Stimulated activated naive B cell treated with anti-CD40 and anti-IgM and Interleukin-4, amounts not matched to agents 10 μg/mL and 1 μg/mL and 100 μg/mL, for 72 hours (primary cell): ENCODE measurements at places on chromosomes 5 and 9.

DNA sequence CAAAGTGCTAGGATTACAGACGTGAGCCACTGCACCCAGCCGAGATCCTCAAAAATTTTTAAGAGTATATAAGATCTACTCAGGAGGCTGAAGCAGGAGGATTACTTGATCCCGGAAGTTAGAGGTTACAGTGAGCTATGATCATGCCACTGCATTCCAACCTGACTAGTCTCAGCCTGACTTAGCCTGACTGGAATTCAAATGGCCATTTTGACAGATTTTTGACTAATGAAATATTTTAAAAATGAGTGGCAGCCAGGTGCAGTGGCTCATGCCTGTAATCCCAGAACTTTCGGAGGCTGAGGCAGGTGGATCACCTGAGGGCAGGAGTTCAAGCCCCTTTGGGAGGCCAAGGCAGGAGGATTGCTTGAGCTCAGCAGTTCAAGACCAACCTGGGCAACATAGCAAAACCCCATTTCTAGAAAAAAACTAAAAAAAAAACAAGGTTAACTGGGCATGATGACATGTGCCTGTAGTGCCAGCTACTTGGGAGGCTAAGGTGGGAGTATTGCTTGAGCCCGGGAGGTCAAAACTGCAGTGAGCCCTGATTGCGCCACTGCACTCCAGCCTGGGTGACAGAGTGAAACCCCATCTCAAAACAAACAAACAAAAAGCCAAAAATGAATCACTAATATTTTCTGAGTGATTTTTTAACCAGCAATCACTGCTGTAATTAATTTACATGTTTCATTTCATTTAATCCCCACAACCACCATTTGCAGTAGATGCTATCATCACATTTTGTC is 16.6 kb downstream of the ATOX1 start:
- no peak overlapping the region for H3K4me3 ChIP-seq
- DNase-seq = no peak
- no peaks in the 10 kb centered on the region for H3K27me3 ChIP-seq
- H3K36me3 ChIP-seq = peaks cover 41% of the 10 kb centered on the region

GRCh38 chr5:64973215-64973614 is 204.5 kb downstream of the CWC27 start:
- no peak overlapping the region for H3K27ac ChIP-seq
- peaks cover 34% of the 10 kb centered on the region for H3K36me3 ChIP-seq
- DNase-seq = no peak
- H3K4me1 ChIP-seq = peaks cover 3% of the 10 kb centered on the region
- no peaks in the 10 kb centered on the region for H3K27me3 ChIP-seq

GRCh38 chr5:66358741-66359140 is 214.6 kb downstream of the SREK1 start:
- no peak for DNase-seq
- H3K27ac ChIP-seq = no peak overlapping the region
- no peaks in the 10 kb centered on the region for H3K4me1 ChIP-seq
- H3K27me3 ChIP-seq = peaks cover 16% of the 10 kb centered on the region
- H3K4me3 ChIP-seq = no peak overlapping the region
- H3K36me3 ChIP-seq = no peaks in the 10 kb centered on the region

DNA sequence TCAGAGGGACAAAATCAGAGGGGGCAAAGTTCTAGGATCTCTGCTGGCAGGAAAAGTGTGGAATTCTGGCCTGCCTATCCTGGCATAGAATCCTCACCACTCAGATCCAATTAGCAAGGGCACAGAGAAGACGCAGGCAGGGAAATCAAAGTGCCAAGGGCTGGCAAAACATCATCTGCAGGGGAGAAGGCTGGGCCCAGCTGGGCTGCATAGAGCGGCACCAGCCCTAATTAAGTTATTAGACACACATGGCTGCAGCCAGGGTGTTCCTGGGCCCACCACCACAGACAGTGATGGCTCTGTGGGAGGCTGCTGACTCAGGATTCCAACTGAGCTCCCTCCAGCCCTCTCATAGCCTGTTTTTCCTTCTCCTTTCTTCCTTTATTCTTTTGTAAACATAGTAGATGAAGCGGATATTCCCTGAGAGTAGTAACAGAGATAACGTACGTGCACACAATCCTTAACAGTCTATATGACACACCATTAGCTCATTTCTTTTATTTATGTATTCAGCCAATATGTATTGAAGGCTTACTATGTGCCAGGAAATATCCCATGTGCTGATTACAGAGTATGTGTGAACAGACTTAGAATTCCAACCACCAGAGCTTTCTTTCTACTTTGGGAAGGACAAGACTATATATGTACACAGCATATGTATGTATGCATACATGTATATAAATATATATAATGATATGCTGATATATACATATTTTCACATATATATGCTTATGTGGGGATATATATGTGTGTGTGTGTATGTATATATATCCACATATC is 236.1 kb downstream of the ASTN2 start:
- DNase-seq = no peak
- H3K4me3 ChIP-seq = no peak overlapping the region
- no peaks in the 10 kb centered on the region for H3K36me3 ChIP-seq
- H3K4me1 ChIP-seq = no peaks in the 10 kb centered on the region

DNA sequence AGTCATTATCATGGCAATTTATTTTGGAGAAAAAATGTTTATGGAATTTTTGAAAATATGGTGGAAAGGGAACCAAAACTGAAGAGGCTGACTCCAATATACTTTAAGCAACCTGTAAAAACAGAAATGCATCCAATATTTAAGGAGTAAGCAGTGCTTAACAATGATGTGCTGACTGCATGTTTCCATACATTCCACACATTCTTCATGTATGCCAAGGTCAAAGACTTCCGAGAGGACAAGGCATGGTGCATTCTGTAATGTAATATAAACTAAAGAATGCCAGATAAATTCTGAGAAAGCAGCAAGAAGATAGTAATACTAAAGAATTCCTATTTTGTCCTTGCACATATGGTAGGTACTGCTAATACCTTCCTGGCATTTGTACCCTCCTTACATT is 2015.9 kb upstream of the CDH9 start:
- no peaks in the 10 kb centered on the region for H3K27me3 ChIP-seq
- H3K4me3 ChIP-seq = no peak overlapping the region
- H3K36me3 ChIP-seq = no peaks in the 10 kb centered on the region
- no peak for DNase-seq
- H3K4me1 ChIP-seq = no peaks in the 10 kb centered on the region

DNA sequence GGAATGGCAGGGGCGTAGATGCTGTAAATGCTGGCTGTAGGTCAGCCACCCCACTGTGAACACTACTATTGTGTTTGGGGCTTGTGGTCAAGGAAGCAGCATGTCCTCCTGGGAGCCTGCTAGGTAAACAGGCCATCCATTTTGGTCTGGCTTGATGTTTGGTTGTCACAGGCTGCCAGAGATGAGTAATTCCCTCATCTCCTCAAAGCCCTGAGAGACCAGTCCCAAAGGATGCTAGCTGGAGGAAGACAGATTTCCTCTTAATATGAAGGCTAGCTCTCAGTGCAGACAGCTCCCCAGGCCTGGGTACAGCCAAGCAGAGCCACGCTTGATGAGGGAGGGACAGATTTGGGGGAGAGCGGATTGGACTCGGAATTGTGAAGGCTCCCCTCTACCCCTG is 72.5 kb upstream of the MAP1B start:
- H3K27me3 ChIP-seq = peaks cover 29% of the 10 kb centered on the region
- no peak overlapping the region for H3K27ac ChIP-seq
- H3K36me3 ChIP-seq = no peaks in the 10 kb centered on the region
- H3K4me1 ChIP-seq = no peaks in the 10 kb centered on the region

GRCh38 chr5:62631909-62632580 is 53.4 kb downstream of the LRRC70 start:
- H3K4me3 ChIP-seq = no peak overlapping the region
- no peaks in the 10 kb centered on the region for H3K27me3 ChIP-seq
- no peak for DNase-seq
- H3K27ac ChIP-seq = no peak overlapping the region

DNA sequence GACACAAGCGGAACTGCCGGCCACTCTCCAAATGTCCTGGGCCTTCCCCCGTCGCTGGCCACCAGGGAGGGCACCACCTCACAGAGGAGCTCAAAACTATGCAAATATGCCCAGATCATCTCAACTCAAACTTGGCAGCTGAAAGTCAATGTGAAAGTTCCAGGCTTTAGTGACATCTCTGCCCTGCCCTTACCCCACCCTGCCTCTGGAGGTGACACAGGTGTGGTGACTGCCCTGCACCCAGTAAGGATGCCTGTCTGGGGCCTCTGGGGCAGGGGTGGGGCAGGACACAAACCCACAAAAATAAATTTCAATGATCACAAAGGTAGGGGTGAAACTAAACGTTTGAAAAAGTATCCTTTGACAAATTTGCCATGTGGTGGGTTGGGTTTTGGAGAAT is 213.4 kb downstream of the HSPA4 start:
- H3K27me3 ChIP-seq = peaks cover 22% of the 10 kb centered on the region
- H3K36me3 ChIP-seq = no peaks in the 10 kb centered on the region

DNA sequence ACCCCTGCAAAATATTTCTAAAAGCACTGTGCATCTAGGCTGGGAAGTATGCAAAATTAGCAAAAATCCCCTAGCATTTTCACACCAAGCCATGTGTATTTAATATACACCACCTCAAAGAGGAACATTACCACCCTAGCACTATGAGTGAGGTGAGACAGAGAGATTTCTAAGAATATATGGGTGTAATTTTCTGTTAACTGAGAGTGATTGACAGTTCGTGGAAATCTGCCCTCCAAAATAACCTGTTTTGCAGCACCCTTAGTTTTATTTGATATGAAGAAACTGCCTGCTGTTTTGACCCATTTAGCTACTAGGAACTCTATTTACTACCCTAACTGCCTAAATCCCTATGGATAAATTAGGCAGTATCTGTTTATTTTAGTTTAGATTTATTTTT is 64.2 kb upstream of the CDKN2B start:
- H3K36me3 ChIP-seq = peaks cover 4% of the 10 kb centered on the region
- H3K4me1 ChIP-seq = peaks cover 2% of the 10 kb centered on the region
- H3K27ac ChIP-seq = no peak overlapping the region
- peaks cover 7% of the 10 kb centered on the region for H3K27me3 ChIP-seq
- H3K4me3 ChIP-seq = no peak overlapping the region
- DNase-seq = no peak

DNA sequence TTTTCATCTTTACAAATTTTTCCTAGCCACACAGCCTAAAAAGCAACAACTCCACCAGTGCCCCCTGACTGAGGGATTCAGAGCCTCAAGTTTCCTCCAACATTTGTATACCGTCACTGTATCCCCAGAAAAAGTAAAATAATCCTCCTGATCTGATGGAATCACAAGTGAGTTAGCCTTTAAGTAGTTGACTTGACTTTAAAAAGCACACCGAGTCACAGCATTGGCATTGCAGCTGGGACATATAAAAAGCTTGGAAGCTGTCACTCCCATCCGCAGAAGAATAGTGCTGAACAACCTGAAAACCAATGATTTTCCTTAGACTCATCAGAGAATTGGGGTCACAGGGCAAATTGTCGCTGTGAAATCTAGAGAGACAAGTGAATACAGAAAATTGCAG is 41.6 kb upstream of the FBN2 start:
- no peak overlapping the region for H3K4me3 ChIP-seq
- no peaks in the 10 kb centered on the region for H3K4me1 ChIP-seq
- no peak overlapping the region for H3K27ac ChIP-seq
- no peak for DNase-seq
